ENCODE measurements at places on chromosomes 5 and 9.
A peak's percentile ranks its signal among the peaks of the same experiment; 100 is the strongest.

- no peak for DNase-seq
Observed at GRCh38 chr5:59579101-59579823, 314.3 kb downstream of the PDE4D start.

DNA sequence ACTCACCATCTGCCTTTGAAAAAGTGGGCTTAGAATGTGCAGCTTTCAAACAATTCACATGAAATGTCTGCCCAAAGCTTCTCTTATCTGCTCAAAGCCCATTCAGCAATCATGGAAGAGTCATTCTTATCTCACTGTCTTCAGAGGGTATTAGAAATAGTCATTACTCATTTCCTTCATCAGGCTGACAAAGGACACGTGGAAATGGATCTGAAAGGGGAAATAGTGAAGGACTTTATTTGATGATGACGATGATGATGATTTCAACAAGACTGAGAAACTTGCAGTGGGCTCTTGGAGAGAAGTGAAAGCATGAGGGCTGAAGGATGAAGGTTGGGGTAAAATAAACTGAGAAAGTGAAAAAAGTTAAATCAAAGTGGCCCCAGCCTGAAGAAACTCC is 194.3 kb downstream of the SMARCA2 start:
- no peak for DNase-seq

DNA sequence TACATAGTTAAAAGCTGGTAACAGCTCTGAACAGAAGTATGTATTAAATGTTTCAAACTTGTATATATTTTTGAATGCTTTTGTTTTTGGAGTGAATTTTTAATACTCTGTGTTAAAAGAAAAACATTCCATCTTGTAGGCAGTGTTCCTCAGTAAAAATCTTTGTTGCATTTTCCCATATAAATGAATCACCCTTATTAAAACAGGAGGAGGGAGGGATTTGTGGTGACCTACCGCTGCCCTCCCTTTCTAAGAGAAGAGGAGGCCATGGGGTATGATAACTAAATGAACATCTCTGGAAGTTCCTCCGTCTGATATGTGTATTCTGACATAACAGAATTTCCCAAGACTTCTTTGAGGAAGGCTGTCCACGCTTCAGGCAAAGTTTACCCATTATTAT is 53.4 kb downstream of the INIP start:
- DNase-seq, result no peak

- no peak for DNase-seq
Observed at GRCh38 chr5:72188166-72188565, 80.9 kb downstream of the MAP1B start.

GRCh38 chr5:16754086-16754485 is 137.3 kb upstream of the RETREG1 start:
- no peak for DNase-seq

DNA sequence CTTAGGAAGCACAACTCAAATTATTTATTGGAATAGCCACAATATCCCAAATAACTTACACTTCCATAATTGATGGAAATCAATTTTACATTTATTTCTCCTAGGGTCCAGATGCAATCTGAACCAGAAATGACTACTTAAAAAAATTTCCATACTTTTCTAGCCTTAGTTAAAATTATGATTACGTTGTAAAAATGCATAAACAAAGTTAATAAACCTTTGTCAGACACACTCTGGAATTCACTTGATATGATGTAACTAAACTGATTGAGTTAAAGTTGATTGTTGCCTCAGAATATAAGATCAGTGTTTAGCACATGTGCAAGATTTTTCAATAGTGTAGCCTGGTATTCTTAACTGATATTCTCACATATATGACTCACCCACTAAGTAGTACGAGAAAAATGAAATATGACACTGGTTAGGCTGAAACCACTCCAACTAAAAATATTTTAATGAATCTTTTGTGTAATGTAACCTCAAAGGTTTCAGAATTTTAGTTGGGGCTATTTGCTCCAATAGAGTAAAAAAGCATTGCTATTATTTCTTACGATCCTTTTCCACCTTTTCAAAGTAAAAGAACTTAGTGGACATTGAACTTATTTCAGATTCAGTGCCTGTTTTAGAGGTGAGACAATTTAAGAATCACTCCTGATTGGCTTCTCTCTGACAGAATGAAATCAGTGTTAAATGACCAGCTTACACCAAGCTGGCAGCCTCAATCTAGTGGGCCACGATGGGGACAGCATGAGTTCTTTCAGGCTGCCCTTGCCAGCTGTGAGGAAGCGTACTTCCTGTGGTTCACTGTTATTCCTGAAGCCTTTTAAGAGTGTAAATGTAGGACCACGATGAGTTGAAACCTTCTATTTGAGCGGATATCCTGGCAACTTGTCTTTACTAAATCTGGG is 277.2 kb upstream of the CDH9 start:
- DNase-seq, result no peak

DNA sequence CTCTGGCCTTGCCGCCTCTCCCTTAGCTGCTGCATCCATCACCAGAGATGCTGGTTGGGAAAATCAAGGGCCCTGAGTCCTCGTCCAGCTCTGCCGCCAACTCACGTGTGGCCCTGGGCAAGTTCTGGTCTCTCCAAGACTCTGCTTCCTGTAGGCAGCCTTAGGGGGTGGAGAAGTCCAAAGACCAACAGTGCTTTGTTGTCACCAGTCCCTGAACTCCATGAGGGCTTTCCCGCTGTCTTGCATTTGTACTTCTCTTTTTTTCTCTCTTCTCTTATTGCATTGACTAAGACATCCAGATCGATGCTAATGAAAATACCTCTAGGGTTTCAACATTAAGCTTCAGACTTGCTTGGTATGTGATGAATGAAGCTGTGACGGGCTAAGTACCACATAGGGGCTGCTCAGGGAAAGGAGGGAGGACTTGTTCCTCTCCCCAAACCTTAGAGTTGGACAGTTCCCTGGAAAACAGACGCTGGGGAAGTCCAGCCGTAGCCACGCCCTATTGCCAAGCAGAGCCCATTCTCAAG is 63.7 kb upstream of the STXBP1 start:
- no peak for DNase-seq

DNA sequence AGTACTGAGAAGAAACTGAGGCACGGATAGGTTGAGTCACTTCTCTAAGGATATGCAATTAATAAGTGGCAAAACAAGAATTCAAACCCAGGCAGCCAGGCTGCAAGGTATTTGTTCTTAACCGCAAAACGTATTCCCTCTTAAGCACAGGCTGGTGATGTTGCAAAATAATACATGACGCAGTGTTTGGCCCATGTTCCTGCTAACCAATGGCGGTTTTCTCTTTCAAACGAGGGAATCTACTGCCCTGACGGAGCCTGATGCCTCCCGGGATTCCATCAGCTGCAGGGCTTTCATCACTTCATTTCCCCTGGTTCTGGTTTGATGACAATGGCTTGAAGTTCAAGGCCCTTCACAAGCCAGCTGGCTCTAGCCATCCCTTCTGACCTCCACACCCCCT is 154.8 kb downstream of the SLIT3 start:
- no peak for DNase-seq

DNA sequence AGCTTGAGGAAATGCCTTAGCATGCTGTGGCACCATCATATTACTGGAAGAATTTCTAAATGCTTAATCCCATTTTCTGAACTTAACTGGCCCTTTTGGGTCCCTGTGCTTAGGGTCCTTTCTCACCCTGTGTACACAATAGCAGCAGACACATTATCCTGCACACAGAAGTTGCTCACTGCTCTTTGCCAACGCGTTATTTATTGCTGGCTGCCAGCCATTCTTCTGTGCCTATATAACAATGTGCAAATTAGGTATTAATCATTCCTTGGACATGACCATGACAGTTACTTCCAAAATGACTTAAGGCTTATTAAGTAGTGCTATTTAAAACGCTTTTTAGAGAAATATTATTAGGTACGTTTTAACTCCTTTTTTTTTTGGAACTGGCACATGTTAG is 134.7 kb downstream of the FBN2 start:
- no peak for DNase-seq

- DNase-seq, result no peak
Observed at GRCh38 chr5:119382169-119382568, 26.4 kb downstream of the TNFAIP8 start.

GRCh38 chr5:980966-981365 is 27.6 kb upstream of the NKD2 start:
- DNase-seq, result no peak

- DNase-seq, result no peak
Observed at GRCh38 chr5:95984287-95984938, 22.8 kb upstream of the ELL2 start.

DNA sequence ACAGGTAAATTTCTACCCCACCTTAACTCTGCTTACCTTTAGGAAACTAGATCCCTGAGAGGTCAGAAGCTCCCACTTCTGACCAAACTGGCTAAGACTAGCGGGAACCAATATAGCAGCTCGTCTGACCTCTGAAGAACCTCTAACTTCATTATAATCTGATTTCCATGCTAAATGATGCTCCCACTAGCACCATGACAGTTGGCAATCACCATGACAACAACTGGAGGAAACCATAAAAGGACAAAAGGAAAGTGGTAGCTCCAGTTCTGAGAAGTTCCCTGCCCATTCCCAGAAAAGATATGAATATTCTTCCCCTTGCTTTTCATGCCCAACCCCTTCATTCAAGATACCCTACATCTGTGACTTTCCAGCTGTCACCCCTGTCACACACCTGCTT is 483.3 kb downstream of the CTNND2 start:
- DNase-seq, result no peak

DNA sequence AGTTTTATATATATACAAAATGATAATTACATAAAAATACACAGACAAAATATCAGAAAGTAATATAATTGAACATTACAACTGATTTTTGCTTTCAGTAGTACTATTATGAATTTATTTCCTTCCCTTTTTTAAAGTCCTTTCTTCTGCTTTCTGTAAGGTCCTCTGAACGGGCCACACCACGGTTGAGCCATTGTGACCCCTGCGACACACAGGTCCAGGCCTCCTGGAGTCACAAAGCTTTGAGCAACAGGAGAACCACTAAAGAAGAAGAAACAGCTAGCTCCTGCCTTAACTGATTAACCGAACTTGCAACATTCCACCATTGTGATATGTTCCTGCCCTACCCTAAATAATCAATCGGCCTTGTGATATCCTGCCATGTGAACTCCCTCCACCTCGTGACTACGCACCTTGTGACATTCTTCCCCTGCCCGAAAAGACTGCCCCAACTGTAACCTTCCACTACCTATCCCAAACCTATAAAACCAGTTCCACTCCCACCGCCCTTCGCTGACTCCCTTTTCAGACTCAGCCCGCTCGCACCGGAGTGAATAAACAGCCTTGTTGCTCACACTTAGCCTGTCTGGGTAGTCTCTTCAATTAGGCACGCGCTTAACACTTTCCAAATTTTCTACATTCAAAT is 375.0 kb upstream of the RFX3 start:
- peak; percentile 62 for DNase-seq

GRCh38 chr5:136127560-136127959 is 5.1 kb upstream of the SMAD5 start:
- DNase-seq, result no peak

DNA sequence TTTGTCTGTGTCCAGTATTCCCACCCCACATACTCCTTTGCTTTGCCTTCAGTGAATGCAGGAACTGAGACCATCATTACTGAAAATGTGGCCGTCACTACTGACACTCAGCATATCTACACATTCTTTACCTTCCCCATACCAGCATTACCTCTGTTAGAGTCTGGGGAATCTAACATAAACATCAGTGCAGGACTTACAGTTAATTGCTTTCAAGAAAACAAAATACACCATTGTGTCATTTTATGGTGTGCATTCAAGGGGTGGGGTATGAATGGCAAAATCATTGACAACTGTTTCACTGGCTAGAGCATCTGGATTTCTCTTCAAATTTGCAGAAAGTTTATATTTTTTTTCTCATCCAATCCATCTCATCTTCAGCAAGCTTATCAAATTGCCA is 731.4 kb upstream of the RIOK2 start:
- DNase-seq, result no peak

DNA sequence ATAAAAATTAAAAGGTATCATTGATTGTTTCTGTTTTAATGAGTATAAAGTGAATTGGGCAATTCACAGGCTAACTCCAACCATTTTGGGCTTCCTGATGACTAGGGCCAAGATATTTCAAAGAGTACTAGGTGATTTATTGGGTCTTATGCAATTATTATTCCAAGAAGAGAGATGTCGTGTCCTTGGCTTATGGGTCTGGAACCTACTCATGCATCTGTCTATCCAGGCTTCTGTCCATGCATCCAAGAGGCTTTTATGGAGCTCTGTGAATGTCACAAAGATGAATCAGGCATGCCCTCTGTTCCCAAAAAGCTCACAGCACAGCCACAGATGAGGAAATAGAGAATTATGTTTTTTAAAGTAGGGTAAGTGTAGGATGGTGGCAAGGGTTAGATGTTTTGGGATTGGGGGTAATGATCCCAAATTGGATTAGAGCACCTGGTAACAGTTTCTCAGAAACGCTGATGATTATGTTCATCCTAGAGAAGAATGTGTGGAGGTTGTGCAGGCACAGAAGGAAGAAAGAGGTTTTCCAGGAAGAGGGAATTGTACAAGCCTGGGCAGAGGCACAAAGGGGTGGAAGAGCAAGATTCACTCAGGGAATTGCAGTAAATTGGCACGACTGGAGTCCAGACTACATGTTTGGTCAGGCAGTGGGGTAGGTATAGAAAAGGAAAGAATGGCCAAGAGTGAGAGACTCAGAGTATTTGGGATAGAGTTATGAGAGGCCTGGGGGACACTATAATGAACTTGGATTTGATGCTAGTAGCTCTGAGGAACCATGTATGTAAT is 83.0 kb upstream of the TNC start:
- DNase-seq, result no peak

DNA sequence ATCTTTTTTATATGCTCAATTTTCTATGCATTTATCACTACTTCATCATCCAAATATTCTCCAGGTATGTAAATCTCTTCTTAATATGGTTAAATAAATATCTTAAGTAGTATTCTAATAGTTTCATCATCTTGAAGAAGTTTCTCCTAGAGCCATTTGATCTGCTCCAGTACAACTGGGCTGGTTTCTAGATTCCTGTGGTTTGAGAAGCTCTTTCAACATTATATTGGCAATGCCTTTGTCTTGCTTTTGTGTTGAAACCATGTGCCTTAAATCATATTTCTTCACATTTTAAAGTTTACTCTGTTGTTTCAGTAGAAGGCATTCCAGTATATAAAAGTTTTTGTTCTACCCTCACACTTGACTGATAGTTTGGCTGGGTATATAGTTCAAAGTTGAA is 27.6 kb downstream of the MBLAC2 start:
- DNase-seq, result no peak

GRCh38 chr5:140220032-140220697 is 45.2 kb downstream of the CYSTM1 start:
- no peak for DNase-seq

- DNase-seq, result no peak
Observed at GRCh38 chr5:168801567-168801966, 222.4 kb upstream of the PANK3 start.

GRCh38 chr9:90680534-90680933 is 37.9 kb upstream of the DIRAS2 start:
- DNase-seq, result no peak

- DNase-seq, result peak; percentile 57
Observed at GRCh38 chr5:176388003-176388443, 375 bp downstream of the NOP16 start.

GRCh38 chr5:157556615-157557418 is 18.8 kb downstream of the ADAM19 start:
- DNase-seq, result no peak

Measured in lower lobe of right lung (tissue), 2 donors.